GM23338 (cell line): ENCODE measurements at places on chromosomes 7 and 10. TPM values are rescaled to one million over a fixed set of nuclear protein-coding genes. Genes with fewer than 3 reads are reported as not detected.

- DNase-seq: no peak
Observed at GRCh38 chr10:25811052-25811685, 122.9 kb upstream of the MYO3A start.

GRCh38 chr7:28524978-28525377 lies 112.7 kb downstream of the CREB5 start:
- no peak for DNase-seq

DNA sequence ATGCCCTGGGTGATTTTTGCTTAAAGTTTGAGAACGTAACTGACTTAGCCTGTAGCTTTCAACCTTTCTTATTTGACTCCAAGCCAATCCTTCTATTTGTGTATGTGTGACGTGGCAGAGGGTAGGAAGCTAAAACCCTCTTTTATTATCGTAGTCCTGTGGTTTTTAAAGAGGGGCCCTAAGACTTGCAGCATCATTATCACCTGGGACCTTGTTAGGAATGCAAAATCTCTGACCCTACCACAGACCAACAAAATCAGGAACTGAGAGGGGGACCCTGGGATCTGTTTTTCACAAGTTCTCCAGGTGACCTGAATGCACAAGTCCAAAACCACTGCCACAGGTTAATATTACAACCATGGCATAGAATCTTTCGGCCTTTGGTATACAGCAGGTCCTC lies 80.1 kb downstream of the OSBPL3 start:
- no peak for DNase-seq

SFTPA2 gene
- not detected in 2 replicates for polyA plus RNA-seq

ZNF12 gene
- polyA plus RNA-seq: 8.5 and 9.6 TPM in 2 replicates
